ENCODE measurements at places on chromosomes 3 and 15.

DNA sequence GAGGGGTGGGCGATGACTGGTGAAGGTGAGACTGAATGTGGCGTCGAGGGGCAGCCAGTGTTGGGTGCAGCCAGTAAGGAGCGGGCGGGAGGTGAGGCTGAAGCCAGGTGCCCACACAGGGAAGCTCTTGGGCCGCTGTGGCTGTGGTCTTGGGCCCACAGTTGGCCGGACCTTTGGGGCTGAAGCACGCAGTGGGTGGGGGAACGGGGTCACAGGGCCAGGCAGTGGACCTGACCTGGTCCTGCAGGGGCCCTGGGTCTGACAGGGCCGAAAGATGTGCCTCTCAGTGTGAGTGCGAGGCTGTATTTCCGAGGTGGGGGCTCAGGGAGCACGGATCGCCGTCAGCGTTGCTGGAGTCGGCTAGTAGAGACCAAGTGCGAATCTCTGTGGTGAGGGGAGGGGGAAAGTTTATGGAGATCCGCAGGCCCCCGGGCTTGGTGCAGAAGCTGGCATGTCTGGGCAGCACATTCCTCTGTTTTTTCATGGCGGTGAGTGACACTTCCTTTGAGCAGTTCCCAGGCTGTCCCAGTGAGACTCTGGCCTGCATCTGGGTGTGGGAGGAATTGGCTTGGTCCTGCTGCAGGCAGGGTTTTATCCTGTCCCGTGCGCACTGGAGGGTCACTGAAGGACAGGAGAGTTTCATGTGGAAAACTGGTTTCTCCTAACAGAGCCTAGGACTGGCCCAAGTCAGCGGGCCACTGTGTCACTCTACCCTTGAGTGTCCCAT is 100.8 kb downstream of the TMEM266 start:
- DNase-seq: no peak

DNA sequence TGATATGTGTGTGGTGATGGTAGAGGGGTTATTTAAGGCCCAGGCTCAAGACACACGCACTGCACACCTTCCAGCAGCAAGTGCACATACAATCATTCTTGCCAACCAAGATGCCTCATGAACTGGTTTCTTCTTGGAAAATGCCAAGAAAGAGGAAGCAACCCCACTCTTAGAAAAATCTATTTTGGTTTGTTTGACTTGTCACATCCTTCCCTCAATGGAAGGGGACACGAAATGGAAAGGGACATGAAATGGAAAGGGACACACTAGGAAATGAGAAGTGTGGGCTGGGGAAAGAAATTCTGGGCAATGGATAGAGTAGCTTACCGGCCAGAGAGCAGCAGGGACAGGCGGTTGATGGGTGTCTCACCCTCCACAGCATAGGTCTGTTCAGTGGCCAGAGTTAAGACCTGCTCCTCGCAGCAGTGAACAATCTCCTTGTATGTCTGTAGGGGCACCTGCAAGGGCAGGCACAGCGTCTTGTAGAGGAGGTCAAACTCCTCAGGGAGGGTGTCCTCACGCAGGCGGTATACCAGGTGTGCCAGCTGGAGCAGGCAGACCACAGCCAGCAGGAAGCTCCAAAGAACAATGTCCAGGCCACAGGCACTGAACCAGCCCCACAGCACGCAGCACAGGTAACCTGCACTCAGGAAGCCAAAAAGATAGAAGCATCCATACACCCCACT is 640 bp downstream of the POPDC2 start:
- DNase-seq: no peak

DNA sequence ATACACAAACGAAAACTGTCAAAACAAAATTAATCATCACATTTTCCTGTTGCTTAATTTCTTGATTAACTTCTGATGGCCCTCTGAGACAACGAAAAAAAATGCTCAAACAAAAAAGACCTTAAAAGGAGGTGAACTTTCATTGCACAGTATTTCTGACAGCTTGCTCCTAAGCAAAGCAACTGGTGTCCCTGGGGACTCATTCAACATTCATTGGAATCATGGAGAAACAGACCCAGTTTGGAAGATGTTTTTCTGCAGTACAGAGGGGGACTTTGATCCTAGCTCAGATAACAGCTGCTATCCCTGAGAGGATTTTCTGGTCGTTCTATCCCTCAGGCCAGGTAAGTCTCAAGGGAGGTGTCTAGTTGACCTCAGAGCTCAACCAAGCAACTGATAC is 378.7 kb upstream of the ATP11B start:
- DNase-seq: no peak

DNA sequence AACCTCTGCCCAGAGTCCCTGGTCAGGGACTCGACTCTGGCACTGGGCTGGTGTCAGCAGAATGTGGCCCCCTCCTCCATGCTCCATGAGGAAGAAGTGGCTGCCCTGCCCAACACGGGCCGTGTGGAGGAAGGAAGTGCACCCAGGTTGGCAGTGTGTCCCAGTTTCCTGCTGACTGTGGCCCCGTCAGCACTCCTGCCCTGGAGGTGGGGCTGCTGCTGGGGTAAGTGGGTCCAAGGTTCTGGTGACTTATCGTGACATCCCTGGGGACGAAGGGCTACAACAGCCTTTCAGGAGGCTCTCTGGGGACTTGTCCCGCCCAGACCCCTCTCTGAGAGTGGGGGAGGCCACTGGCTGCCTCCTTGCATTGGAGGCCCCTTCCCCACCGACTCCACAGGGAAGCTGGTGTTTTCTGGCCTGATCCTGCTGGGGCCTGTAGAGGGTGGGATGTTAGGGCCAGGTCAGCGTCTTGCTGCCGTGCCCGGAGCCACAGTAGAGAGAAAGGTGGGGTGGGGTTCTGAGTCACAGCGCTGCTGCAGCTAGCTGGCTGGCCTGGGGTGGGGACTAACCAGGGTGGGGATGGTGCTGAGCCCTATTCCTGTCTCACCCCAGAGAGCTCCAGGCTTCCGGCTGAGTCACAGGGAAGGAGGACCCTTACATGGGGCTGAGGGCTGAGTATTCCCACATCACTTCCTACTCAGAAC is 10.5 kb downstream of the SEMA4B start:
- no peak for DNase-seq

DNA sequence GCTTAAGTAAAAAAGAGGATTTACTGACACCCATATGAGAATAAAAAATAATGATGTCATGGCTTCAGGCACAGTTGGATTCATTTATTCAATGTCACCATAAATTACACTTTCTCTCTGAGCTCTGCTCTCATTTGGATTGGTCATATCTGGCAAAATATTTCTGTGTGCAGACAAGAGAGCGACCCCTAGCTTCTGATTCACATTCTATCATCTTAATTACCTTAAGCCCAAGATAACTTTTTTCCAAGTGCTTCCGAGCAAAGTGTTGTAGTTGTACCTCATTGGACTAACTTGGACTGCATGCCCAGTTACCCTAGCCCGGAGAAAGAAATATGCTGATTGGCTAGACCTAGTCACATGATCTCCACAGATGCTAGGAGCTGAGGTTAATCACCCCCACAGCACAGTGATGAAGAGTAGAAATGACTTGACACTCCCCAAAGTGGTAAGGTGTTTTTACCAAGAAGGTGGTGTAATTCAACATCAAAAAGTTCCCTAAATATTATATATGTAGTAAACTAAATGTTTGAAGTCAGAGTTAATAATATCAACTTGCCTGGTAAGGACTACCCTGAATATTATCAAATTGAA is 552.2 kb upstream of the SUCLG2 start:
- DNase-seq: no peak

- DNase-seq: no peak
Observed at GRCh38 chr15:88194162-88194561, 62.4 kb downstream of the NTRK3 start.
